ENCODE measurements at places on chromosomes 11 and 22.

DNA sequence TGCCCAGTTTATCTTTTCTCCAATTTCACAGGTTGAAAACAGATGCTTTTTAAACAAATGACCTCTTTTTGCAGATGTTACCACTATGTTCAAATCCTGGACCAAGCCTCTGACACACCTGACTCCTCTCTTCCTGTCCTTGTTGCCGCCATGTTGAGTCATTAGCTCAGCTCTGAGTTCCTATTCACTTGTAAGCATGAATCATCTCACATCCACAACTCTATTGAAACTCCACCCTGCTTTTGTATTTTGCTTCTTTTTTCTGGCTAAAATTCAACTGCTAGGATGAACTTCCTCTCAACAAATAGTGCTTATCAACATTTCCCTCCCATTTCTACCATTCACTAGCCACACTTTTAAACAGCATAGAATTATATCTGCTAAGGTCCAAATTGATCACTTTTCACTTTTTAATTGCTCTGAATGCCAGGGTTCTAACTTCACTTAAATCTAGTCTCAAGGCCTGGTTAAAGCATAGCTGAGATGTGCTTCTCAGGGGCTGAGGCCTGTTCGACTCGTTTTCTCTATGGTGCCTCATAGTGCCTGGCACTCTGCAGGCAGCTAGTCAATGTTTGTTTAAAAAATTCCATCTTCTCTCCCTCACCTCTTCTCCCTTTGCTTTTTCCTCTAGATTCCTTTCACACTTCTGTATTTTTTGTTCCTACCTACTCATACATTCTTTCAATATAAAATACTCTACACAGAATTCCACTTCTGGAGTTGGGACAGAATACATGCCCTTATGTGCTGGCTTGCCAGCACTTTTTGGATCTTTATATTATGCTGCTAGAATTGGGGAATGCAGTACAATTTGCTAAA is 3.9 kb downstream of the JOSD1 start:
- H3K27me3 ChIP-seq, result no peaks in the 10 kb centered on the region
- no peaks in the 10 kb centered on the region for H3K36me3 ChIP-seq
- peak overlapping the region; percentile 51 for H3K27ac ChIP-seq

DNA sequence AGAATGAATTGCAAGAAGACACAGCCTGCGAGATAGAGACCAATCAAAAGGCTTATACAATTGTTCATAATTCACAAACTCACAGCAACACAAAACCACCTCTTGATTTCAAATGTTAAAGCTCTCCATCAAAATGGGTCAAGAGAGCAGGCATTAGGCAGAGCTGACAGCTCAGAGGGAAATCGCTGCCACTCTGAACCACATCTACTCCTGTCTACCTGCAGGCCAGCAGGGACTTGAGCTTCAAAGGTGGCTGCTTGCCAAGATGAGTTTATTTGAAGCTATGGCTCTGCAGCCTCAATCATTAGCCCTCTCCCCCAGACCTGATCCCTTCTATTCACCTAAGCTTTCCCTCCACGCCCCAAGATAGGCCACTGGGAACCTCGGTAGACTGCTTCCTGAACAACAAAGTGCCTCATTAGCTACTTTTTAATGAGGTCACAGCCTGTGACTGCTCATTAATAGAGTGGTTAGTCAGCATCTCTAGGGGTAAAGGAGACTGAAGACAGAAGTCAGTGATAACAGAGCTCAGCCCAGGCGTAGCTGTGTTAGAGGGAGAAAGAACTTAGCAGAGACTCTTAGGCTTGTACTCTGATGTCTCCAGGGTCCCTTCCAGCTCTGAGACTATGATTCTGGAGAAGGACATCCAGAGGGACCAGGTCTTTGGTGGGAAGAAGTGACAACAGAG is 21.2 kb upstream of the OR10A5 start:
- H3K4me1 ChIP-seq, result no peaks in the 10 kb centered on the region
- H3K36me3 ChIP-seq, result no peaks in the 10 kb centered on the region
- no peak overlapping the region for H3K4me3 ChIP-seq

- H3K4me1 ChIP-seq, result no peaks in the 10 kb centered on the region
- no peak overlapping the region for H3K4me3 ChIP-seq
- H3K36me3 ChIP-seq, result no peaks in the 10 kb centered on the region
- H3K27me3 ChIP-seq, result no peaks in the 10 kb centered on the region
These were observed 141.4 kb downstream of the NTM start for GRCh38 chr11:131511794-131512193.

GRCh38 chr11:61539006-61539405 is 30.5 kb downstream of the LRRC10B start:
- H3K27me3 ChIP-seq, result no peaks in the 10 kb centered on the region
- H3K36me3 ChIP-seq, result no peaks in the 10 kb centered on the region
- no peak overlapping the region for H3K27ac ChIP-seq

DNA sequence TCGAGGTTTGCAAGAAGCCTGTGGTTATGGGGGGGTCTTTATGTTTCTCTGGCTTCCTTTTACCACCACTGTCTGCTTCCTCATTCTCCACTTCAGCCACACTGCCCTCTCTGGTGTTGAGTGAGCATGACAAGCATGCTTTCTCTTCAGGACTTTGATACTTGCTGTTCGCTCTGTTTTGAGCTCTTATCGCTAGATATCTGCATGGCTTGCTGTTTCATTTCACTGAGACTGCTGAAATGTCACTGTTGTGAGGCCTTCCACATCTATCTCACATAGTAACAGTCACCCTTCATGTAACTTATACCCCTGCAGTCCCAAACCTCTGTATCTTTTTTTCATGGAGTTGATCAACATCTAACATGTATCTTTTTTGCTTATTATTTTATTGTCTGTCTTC is 59.8 kb downstream of the TMEM135 start:
- DNase-seq, result peak; percentile 55
- no peaks in the 10 kb centered on the region for H3K36me3 ChIP-seq
- H3K4me1 ChIP-seq, result peaks cover 4% of the 10 kb centered on the region
- H3K27me3 ChIP-seq, result no peaks in the 10 kb centered on the region
- no peak overlapping the region for H3K4me3 ChIP-seq

DNA sequence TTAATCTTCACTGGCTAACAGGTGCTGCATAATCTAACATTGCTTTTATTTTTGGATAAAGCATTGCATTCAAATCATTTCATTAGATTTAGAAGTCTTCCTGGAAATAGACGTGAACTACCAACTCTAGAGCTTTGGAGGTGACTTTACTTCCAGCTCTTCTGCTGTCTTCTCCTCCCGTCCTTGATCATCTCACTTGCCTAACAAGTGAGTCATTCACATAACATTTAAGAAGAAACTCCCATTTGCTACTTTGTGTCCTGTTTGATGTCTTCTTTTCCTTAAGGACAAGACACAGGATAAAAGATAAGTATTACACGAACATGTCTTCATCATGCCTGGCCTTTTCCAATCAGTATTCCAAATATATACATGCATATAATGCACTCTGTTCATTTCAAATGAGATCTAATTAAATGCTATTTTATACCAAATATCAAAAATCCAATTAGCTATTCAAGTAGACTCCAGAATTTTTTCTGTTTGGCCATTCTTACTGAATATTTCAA is 88.3 kb downstream of the BDNF start:
- no peaks in the 10 kb centered on the region for H3K27me3 ChIP-seq
- no peak overlapping the region for H3K4me3 ChIP-seq
- H3K4me1 ChIP-seq, result no peaks in the 10 kb centered on the region
- H3K27ac ChIP-seq, result no peak overlapping the region
- DNase-seq, result no peak

DNA sequence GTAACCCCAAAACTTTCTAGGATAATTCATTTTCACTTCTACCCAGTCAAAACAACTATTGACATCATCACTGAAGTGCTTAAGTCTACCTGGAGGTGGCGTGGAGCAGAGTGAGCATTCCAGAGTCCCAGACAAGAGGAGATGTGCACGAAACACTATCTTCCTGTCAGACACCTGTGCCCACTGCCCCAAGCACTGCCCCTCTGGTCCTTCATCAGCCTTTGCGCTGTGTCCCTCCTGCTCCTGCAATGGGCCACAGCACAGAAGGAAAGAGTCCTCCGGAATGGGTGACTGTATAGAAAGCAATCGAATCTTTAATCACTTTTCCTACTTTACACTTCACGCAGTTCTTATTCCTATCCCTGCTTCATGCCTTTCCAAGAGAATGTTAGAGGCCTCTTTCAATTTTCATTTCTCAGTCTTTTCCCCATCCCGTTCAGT is 512 bp upstream of the GRIA4 start:
- no peaks in the 10 kb centered on the region for H3K36me3 ChIP-seq
- H3K4me1 ChIP-seq, result peaks cover 21% of the 10 kb centered on the region
- peaks cover 32% of the 10 kb centered on the region for H3K27me3 ChIP-seq
- no peak for DNase-seq

GRCh38 chr22:37972527-37972926 is 11.8 kb downstream of the SOX10 start:
- no peak for DNase-seq
- no peaks in the 10 kb centered on the region for H3K27me3 ChIP-seq
- no peaks in the 10 kb centered on the region for H3K36me3 ChIP-seq
- peaks cover 10% of the 10 kb centered on the region for H3K4me1 ChIP-seq

DNA sequence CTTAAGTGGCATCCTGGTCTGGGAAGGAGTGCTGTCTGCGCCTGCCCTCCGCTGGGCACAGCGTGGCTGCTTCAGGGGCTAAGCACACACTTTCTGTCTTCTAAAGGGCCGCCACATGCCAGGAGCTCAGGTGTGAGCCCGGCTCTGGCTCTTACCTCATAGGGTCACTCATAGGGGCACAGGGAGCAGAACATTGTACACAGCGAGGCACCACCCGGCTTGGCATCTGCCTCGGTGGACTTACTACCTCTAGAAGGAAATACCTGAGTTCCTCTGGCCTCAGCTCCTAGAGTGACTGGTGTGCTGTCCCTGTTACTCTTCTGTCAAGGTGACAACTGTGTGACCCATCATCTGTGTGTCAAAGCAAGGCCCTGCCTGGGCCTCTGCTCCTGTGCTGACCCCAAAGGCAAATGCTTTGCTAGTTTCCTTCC is 13.4 kb downstream of the NEAT1 start:
- DNase-seq, result no peak
- H3K4me3 ChIP-seq, result no peak overlapping the region
- no peaks in the 10 kb centered on the region for H3K27me3 ChIP-seq
- no peak overlapping the region for H3K27ac ChIP-seq
- peaks cover 73% of the 10 kb centered on the region for H3K4me1 ChIP-seq

GRCh38 chr22:38946771-38947170 is 10.6 kb upstream of the APOBEC3A start:
- H3K4me1 ChIP-seq, result peaks cover 8% of the 10 kb centered on the region
- H3K27ac ChIP-seq, result no peak overlapping the region
- DNase-seq, result no peak
- H3K4me3 ChIP-seq, result no peak overlapping the region

DNA sequence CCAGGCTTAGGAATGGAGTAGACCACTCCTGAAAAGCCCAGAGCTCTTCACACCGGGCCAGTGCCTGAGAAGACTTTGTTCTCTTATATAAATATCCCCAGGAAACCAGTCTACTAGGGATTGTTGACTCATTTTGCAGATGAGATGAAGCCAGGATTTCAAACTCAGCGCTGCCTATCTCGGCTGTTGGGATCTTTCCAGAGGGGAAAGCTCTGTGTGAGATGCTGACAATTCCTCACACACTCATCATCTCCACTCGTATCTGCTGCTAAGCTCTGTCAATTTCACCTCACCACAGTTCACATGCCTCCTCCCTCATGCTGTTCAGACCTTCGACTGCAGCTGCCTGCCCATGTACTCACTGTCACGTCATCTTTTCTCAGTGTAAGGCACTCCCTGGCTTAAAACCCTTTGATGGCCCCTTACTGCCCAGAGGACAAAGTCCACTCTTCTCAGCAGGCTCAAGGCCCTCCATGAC is 12.5 kb downstream of the USH1C start:
- no peak overlapping the region for H3K4me3 ChIP-seq
- H3K27ac ChIP-seq, result no peak overlapping the region
- H3K27me3 ChIP-seq, result no peaks in the 10 kb centered on the region
- no peaks in the 10 kb centered on the region for H3K36me3 ChIP-seq

DNA sequence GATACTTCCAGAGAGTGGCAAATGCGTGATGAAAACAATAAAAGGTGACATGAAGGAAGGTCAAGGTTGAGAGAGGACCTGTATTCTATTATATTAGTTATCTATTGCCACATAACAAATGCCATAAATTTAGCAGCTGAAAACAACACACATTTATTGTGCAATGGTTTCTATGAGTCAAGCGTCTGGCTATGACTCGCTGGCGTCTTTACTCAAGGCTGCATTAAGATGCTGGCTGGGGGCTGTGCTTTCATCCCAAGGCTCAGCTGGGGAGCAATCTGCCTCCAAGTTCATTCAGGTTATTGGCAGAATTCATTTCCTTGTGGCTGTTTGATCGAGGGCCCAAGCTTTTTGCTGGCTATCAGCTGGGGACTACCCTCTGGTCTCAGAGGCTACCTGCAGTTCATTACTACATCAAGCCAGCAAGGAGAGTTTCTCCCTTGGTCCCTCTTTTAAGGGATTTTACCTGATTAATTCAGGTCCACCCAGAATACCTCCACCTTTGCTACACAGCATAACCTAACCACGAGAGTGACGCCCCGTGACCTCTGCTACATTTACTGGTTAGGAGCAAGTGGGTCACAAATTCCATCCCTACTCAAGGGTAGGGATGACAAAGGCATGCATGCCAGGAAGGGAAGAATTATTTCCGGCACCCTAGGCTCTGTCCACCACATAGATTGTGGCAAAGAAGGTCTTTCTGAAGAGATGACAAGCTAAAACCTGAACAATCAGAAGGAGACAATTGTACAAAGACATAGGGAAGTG is 549.1 kb downstream of the MN1 start:
- H3K4me1 ChIP-seq, result peaks cover 7% of the 10 kb centered on the region
- H3K27me3 ChIP-seq, result no peaks in the 10 kb centered on the region
- H3K36me3 ChIP-seq, result no peaks in the 10 kb centered on the region
- no peak overlapping the region for H3K27ac ChIP-seq
- DNase-seq, result peak; percentile 39
- no peak overlapping the region for H3K4me3 ChIP-seq

DNA sequence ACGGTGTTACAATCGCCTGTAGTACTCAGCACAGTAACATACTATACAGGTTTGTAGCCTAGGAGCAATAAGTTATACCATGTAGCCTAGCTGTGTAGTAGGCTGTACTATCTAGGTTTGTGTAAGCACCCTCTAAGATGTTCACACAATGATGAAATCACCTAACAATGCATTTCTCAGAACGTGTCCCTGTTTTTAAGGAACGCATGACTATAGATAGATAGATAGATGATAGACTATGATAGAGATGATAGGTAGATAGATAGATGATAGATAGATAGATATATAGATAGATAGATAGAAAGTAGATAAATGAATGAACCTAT is 203.9 kb downstream of the FAM76B start:
- H3K4me3 ChIP-seq, result no peak overlapping the region
- H3K4me1 ChIP-seq, result no peaks in the 10 kb centered on the region
- no peaks in the 10 kb centered on the region for H3K36me3 ChIP-seq
- DNase-seq, result no peak
